ENCODE measurements at places on chromosomes 1 and 21.

- DNase-seq: no peak
Observed at GRCh38 chr1:201769966-201770365, 59.0 kb upstream of the IPO9 start.

DNA sequence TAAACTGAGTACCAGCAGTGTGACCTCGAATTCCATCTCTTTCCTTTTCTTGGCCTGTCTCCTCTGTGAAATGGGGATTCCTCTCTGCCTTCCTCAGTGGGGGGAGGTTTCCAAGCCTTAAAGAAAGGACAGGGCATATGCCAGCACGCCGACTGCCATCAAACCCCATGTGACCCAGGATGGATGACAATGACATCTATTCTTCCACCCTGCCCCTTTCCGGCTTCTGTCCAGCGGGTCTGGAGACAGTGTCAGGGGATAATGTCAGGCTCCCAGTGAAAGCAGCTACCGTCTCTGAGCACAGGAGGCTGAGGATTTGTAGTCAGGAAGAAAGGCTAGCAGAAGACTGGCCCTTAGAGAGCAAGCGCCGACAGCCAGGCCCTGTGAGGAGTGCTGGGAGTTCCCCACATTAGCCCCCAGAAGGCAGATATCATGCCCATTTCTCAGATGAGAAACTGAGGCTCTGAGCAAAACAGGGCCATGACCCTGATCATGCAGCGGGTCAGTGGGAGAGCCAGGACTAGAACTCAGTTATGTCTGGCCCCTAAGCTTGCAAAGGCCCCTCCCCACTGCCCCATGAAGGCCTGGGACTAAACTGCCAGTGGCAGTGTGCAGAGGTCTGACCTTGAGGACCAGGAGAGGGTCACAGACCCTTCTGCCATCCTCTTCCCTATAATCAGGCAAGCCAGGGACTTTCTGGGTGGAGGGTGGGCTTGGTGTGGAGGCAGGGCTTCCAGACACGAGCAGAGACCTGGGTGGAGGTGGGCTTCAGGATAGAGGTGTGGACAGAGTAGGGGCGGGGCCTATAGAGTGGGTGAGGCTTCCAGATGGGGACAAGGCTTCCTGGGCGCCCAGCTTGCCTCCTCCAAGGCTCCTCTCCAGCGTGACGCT lies 30.1 kb downstream of the CDCA8 start:
- DNase-seq: no peak

DNA sequence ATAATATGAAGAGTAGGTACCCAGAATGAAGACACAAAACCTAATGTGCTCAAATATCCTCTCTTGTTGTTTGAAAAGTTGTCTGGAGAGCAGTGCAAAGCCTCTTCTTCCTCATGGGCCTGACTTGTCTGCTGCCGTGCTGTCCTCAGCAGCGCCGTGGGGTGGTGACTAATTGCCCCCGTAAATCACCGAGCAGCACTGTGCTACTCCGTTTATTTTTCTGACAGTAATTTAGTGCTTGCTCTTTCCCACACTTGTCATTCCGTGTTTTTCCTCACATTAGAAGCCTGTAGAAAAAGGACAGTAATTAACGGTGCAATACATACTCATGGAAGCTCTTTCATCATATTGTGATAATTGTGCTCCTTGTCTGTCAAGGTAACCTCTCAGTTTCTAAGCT lies 114.8 kb upstream of the BARHL2 start:
- DNase-seq: peak; percentile 12

- DNase-seq: no peak
Observed at GRCh38 chr21:36757196-36757595, 58.3 kb downstream of the SIM2 start.

GRCh38 chr1:201430776-201431175 lies 9.2 kb upstream of the TNNI1 start:
- no peak for DNase-seq

Measured in erythroblast (primary cell).